ENCODE measurements at places on chromosomes 1 and 21.

- no peak for DNase-seq
Observed at GRCh38 chr1:174958396-174958795, 41.4 kb upstream of the CACYBP start.

GRCh38 chr1:92228401-92228800, 10.7 kb downstream of the C1orf146 start:
- DNase-seq: no peak

- DNase-seq: no peak
Observed at GRCh38 chr1:23960291-23961020, 828 bp downstream of the PNRC2 start.

DNA sequence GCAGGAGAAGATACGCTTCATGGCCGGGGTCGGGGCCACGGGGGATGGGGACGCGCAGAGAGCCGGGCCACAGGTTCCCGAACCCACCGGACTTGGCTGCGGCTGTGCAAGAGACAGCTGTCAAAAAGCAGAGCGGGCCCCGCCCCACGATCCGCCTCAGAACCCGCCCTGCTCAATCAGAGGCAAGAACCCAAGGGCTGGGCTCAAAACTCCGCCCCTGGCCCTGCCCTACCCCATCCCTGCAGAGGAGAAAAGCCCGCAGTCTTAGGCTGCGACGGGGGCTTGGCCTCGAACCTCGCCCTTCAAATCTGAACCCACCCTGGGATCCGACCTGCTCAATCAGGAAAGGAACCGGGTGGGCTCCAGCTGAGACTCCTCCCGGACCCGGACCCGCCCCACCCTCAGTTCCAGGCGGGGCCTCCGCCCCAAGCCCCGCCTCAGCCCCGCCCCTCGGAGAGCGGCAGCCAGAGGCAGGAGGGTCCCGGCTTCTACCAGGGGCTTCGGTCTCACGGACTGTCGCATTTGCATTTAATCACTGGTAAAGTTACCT, at the start of gene ANKRD35:
TSS of gene ANKRD35 (minus strand) at position 129 of the 550 bp plus-strand sequence. CDS start at position 21, 108 bp downstream.
- no peak for DNase-seq

DNA sequence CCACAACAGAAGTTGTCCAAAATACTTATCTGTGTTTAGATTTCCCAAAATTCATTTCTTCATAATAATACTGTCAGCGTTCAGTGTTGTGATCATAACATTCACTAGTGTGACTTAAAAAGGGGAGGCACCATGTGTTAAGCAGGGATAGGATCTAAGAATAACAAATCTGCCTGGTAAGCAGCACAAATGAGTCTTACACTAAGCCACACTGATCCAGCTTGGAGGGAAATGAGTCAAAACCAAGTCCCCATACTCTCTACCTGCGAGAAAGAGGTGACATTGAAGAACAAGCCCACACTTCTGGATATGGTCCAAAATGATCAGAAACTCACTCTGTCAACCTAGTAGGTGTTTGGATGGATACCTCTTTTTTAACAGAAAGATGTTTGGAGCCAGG, 145.5 kb downstream of the CRB1 start:
- DNase-seq: no peak

DNA sequence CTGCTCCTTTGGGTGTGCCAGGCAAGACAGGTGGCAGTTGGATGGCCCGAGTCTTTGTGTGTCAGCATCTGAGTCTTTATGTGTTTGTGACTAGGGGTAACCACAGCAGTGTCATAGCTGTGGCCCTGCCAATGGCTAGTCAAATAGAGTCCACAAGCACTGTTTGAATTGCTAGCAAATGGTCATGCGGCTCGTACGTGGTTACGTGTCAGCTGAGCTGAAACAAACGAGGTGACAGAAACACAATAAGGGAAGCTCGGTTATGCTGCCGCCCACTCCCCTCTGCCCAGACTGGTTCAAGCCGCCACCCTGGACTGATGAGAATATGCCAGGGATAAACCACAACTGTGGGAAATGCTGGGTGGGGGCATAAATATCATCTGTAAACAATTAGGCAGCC, 174.3 kb upstream of the LMO4 start:
- DNase-seq: no peak

DNA sequence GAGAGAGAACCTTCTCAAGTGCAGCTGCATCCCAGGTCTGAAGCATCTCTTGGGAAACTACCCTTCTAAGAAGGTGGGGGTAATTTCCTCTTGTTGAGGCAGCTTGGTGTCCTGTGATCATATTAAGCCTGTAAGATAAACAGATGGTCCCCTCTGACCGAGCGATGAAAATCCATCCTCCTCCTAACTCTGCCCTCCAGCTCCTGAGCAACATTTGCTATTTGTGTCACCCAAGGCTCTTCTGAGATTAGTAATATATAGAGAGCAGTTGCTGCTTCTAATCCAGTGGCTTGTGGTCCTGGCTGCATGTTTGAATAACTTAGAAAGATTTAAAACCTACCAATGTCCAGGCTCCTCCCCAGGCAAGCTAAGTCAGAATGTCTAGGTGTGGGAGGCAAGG, 123.7 kb downstream of the DISC1 start:
- DNase-seq: no peak

DNA sequence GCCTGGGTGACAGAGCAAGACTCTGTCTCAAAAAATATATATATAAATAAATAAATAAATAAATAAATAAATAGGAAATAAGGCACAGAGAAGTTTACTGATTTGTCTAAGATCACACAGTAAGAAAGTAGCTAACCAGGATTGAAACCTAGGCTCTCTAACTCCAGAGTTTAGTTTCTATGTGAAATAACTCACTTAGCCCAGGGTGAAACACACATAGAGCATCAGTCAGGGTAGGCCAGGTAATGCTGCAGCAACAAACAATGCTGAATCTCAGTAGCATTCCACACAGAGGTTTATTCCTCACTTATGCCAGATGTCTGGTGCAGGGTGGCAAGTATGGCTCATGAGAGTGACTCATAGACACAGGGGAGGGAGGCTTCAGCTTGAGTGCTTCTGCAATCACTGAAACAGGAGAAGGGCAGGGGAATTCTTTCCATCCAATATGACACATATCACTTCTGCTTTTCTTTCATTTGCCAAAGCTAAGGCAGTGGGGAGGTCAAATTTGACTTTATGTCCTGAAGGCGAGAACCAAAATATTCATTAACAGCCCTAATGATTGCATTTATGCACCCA, 37.1 kb upstream of the KANK4 start:
- DNase-seq: peak; percentile 9

DNA sequence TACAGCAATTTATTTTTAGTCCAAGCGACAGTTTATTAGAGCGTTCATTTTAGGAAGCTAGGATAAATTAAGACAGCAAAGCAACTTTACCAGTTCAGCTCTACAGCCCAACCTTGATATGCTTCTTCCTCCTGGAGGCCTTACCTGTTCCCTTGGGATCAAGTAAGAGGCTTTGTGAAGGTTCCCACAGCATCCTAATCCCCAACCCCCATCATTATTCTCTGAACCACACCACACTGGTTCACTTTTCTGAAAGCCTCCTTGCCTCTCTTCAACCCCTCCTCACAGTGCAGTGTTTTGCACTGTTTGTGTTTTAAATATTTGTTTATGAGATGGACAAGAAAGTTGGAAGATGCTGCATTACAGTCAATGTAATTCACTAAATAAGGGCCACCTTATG, 126.3 kb upstream of the CXADR start:
- no peak for DNase-seq

DNA sequence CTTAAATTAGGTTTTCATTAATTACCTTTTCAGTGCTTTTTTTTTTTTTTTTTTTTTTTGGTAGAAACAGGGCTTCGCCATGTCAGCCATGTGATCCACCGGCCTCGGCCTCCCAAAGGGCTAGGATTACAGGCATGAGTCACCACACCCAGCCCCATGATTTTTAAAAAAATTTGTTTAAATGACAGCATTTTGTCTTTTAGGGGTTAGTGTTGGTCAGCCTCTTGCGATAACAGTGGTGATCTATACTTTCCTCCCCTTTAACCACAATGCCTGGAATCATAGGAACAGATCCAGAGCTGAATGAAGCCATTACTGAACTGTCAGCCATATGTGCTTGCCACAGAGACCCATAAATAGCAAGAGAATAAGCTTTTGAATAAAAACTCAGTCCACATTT, 73.9 kb downstream of the CACHD1 start:
- DNase-seq: no peak

DNA sequence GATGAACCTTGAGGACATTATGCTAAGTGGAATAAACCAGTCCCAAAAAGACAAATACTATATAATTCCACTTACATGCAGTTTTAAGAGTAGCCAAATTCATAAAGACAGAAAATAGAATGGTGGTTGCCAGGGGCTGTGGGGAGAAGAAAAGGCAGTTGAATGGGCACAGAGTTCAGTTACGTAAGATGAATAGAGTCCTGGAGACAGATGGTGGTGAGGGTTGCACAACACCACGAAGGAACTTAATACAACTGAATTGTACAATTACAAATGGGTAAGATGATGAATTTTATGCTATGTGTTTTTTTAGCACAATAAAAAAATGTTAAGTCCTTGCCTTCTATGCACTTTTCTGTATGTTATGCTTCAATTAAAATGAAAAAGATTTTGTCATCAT, 66.6 kb downstream of the CD34 start:
- no peak for DNase-seq

- DNase-seq: no peak
Observed at GRCh38 chr1:227728892-227729143, 6.3 kb downstream of the JMJD4 start.

- no peak for DNase-seq
Observed at GRCh38 chr1:11943619-11944018, 9.1 kb downstream of the PLOD1 start.

- no peak for DNase-seq
Observed at GRCh38 chr1:238439511-238439910, 548.8 kb upstream of the ZP4 start.

GRCh38 chr1:206094024-206094423, 23.2 kb downstream of the AVPR1B start:
- DNase-seq: no peak

- no peak for DNase-seq
Observed at GRCh38 chr1:15350551-15351200, 59.0 kb upstream of the EFHD2 start.

DNA sequence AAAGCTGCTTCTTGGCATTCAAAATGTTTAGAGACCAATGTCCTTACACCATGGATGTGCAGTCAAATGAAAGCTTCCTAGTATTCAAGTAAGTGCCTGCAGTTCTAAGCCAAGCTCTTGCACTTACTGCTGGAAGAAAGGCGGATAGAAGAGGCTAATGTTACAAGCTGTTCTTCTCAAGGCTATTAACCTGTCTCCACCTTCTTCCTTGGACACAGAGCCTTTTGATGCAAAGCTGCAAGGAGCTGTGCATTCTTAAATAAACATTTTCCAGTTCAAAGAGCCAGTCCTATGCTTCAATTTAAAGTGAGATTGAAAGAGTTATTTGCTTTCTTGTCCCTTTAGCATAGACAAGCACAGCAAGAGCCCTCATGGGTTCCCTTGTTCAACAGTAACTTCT, 167.9 kb upstream of the RUNX1 start:
- no peak for DNase-seq

GRCh38 chr21:44749759-44750674, 38.6 kb upstream of the TSPEAR start:
- DNase-seq: no peak

DNA sequence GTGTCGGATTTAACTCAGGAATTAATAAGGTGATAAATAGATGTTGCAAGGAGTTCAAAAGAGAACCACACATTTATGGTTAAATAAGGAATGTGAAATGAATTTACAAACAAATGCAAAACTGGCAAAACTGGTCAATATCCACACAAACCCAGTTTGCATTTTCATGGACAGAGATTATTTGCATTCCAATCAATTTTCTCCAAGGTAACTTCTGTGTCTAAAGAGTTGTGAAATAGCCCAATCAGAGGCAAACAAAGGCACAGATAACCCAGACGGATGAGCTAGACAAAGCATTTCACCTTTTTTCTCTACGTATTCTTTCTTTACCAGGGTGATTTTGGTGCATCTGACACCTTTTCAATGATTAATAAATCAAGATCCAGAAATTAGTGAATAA, 63.9 kb downstream of the MAP3K7CL start:
- no peak for DNase-seq

GRCh38 chr1:239436286-239436685, 49.9 kb downstream of the CHRM3 start:
- DNase-seq: no peak

- DNase-seq: no peak
Observed at GRCh38 chr1:244353551-244354091, 98.1 kb downstream of the ADSS2 start.

DNA sequence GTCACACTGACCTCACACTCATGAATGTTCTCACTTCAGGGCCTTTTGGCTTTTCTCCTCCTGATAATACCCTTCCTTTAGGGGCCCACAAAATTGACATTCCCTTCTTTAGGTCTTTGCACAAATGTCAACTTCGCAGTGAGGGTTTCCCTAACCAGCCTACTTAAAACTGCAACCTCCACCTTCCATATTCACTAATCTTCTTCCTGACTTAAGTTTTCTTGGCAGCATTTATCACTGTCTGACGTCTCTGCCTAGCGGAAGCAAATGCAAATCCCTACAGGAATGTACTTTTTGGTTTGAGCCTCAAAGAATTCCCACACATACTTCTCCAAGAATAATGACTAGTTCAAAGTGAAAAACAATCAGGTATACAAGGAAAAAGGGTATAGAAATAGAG, 32.8 kb downstream of the INTS7 start:
- DNase-seq: no peak

- no peak for DNase-seq
Observed at GRCh38 chr1:155971910-155972809, 6.2 kb downstream of the ARHGEF2 start.

DNA sequence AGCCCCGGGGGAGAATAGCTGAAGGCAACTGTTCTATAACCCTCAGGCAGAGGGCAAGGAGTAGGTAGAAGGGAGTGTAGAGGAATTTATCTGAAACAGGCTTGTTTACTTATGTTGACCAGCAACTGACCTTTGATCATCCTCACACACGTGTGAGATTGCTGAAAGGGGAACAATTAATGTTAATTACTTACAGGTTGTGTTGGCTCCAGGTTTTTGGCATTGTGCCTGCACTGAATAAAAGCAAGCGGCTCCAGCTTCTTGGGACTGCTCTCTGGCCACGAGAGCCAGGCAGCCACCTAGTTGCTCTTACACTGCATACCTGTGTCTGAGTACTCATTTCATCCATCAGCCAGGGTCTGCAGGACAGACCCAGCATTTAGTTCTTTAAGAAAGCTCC, 41.3 kb upstream of the ARHGEF10L start:
- no peak for DNase-seq

DNA sequence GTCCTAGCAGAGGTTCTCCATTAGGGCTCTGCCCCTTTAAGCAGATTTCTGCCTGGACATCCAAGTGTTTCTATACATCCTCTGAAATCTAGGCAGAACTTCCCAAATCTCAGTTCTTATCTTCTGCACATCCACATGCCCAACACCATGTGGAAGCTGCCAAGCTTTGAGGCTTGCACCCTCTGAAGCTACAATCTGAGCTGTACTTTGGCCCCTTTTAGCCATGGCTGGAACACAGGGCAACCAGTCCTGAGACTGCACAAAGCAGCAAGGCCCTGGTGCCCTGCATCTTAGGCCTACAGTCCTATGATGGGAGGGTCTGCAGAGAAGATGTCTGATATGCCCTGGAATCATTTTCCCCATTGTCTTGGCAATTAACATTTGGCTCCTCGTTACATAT, 8.0 kb downstream of the HAO2 start:
- DNase-seq: no peak

- no peak for DNase-seq
Observed at GRCh38 chr1:21205416-21205815, 28.7 kb upstream of the EIF4G3 start.

Measured in GM12878 (cell line).